ENCODE measurements at places on chromosomes 4 and X.

GRCh38 chr4:10623241-10623640, 61.3 kb downstream of the CLNK start:
- no peak for DNase-seq

DNA sequence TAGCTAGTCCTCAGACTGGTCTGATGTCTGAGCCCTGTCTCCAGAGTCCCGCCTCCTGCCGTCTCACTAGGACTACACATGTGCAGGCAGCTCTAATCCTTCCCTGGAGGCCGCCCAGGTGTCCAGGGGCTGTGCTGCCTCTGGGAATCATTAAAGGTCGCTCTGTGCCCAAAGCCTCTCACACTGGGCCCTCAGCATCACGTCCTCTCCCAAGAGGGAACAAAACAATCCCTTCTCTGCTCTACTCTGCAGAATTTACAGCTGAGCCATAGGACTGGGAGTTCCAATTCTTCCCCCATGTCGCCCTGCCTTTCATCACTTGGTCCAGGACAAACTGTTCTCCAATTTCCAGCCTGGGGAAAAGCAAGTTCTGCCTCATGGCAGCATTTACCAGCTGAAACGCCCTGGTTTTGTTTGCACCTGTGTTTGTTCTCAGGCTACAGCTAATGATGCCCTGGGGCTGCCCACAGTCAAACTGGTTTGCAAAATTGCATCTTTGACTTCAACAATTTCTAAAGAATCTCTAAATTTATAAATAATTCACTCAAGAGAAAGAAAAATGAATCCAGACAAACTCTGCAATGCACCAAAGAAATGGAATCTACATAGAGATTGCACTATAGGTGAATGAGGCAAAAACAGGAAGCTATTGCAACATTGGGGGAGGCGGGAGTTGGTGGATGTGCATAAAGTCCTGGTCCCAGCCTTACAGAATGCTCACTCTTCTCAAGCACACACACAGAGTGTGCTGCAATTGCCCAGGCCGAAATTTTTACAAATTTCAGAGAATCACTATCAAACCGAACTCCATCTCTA, 7.2 kb upstream of the MRFAP1 start:
- no peak for DNase-seq

DNA sequence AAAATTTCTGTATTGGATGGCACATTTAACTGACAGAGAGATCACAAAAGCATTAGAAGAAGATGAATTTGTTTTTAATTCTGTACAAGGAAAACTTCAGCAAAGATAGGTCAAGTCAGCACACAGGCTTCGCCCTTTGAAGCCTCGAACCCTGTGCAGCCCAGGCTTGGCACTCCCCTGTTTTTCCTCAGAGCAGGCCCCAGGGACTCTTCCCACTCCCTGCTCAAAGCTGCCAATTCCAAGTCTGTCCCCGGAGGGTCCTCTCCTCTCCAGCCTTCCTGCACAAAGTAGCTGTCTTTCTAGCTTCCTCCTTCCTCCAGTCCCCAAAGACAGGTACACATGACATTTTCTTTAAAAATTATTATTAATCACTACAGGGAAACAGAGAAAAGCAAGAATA, 466.3 kb downstream of the PPARGC1A start:
- no peak for DNase-seq

- no peak for DNase-seq
Measured at GRCh38 chr4:140952717-140953116, 180.6 kb downstream of the RNF150 start.

GRCh38 chr4:52586069-52586468, 73.0 kb downstream of the USP46 start:
- no peak for DNase-seq

GRCh38 chrX:100606753-100607152, 22.0 kb downstream of the TNMD start:
- no peak for DNase-seq

- DNase-seq, result no peak
Measured at GRCh38 chrX:86047936-86048280, 550 bp upstream of the CHM start.

DNA sequence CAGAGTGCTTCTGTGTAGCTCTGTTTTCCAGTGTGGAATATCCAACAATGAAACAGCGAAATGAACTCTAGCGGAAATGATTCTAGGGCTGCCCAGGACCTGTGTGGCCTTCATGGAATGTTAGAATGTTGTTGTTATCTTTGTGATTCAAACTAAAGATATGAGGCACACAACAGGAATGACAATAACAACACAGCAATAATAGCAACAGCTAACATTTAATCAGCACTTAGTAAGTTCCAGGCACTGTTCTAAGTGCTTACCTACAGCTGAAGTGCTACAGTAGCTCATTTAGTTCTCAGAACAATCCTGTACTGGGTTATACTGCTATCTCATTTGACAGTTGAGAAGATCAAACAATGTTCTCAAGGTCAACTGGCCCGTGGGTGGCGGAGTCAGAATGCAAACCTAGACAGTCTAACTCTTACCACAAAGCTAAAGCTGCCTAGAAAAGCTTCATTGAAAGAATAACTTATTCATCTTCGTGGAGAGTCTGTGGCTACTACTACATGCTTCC, 63.7 kb downstream of the MAML3 start:
- DNase-seq, result peak; percentile 78

DNA sequence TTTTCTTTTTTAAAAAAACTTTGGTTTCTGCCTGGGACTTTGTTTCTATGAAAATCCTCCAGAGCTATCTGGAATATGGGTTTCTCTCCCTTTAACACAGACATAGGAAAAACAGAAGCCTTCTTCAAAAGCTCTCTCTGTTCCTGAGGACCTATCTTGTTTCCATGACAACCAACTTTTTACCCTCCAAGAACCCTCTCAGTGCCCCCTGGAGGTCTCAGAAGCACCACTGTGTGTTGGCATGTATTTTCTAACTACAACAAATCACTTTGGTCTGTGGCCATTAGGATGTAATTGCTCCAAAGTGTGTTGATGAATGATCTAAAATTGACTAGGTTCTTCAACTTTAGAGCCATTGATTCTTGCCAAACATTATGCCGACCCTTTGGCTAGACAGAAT, 1331.6 kb downstream of the ADGRL3 start:
- DNase-seq, result no peak

GRCh38 chr4:84677093-84677492, 94.2 kb downstream of the CDS1 start:
- no peak for DNase-seq

DNA sequence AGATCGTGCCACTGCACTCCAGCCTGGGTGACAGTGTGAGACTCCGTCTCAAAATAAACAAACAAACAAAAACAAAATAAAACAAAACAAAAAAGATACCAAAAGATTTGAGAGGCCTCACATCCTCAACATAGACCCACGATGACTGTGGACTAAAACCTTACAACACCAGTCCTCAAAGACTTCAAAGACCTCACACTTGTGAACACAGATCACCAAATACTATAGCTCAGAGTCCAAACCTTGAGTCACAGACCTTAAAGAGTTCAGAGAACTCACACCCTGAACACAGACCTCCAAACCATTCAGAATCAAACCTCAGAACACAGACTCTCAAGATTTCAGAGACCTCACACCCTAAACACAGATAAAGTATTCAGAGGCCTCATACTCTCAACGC, 12.7 kb upstream of the PAGE4 start:
- no peak for DNase-seq

GRCh38 chr4:169428376-169428775, 157.6 kb upstream of the SH3RF1 start:
- no peak for DNase-seq

DNA sequence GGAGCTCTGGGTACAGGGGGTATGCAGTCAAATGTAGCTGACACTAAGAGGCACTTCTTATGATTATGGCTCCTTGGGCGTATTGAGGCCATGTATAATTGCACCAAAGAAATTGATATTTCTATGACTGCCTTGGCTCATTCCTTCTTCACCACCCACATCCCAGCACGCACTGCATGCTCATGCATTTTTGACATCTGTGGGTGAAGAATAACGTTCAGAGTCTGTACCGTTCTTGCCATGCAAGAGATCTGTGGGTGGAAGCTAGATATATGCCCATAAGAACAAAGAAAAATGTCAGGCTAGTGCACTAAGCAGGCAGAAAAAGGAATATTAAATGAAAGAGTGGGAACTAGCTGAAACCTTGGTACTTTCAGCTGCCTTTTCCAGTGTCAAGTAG, 93.4 kb downstream of the EMCN start:
- DNase-seq, result no peak

Measured in pulmonary artery endothelial cell (primary cell).